ENCODE measurements at places on chromosomes 3 and 15.
A peak's percentile ranks its signal among the peaks of the same experiment; 100 is the strongest.

- no peak for DNase-seq
Measured at GRCh38 chr15:26091184-26091583, 228.1 kb upstream of the ATP10A start.

DNA sequence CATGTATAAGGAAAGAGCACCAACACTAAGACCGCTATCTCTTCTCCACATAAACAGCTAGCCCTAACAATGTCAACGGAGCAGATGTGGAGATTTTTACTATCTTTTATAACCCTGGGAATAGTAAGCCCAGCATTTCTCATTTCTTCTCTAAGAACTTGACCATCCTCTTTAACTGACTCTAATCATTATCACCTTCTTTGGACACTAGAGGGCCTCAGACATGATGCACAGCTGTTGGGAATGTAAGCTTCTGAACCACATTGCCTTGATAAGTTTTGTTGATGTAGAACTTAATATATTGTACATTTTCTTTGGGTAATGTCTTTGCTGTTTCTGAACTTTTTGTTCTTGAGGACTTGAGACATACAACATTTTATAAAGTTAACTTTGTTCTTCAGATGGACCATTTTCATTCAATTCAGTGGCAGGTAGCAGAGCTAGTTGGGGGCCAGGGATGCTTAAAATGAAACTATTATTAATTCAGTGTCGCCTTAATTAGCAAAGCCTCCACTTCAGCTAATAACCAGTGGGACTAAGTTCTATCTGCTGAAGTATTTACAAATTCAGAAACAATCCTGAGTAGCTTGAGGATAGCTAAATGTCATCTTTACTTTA lies 9.6 kb upstream of the TAGLN3 start:
- no peak for DNase-seq

DNA sequence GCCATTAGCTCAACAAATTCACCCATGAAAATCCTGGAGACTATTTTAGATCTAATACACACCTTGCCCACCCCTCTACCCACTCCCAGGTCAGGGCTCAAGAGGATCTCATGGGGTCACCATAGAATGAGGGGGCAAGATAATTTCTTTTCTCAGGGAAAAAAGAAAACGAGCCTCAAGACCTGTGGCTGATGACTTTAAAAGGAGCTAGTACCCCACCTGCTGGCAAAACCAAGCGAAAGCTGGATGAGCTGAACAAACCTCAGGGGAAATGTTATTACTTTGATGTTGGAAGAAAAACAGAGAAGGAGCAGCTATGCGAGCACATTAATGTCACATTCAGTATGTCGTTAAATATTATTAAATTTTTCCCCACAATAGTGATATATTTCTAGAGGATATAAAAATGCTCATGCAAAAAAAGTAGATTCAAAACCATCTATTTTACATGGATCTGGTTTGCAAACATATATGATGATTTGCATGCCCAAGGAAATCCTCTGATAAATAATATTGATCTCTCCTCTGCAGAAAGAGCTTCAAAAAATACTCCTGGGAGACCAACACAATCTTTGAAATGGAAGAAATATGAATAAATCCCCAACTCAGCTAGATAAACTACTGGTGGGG lies 37.7 kb downstream of the PLD1 start:
- peak; percentile 31 for DNase-seq

GRCh38 chr3:105527949-105528348 lies 161.2 kb downstream of the ALCAM start:
- no peak for DNase-seq

GRCh38 chr15:71562251-71562650 lies 248.1 kb upstream of the NR2E3 start:
- no peak for DNase-seq

- DNase-seq, result no peak
Measured at GRCh38 chr3:194874783-194875182, 189.1 kb downstream of the FAM43A start.

DNA sequence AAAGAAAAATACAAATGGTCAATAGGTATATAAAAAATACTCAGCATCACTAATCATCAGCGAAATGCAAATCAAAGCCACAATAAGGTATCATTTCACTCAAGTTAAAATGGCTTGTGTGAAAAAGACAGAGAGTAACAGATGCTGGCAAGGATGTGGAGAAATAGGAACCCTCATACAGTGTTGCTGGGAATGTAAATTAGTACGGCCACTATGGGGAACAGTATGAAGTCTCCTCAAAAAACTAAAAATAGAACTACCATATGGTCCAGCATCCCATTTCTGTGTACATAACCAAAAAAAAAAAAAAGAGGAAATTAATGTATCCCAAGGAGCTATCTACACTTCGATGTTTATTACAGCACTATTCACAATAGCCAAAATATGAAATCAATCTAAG lies 98.1 kb upstream of the TGFBR2 start:
- no peak for DNase-seq

- DNase-seq, result no peak
Measured at GRCh38 chr15:92273723-92274122, 120.0 kb upstream of the ST8SIA2 start.

GRCh38 chr15:37246856-37247255 lies 146.5 kb upstream of the MEIS2 start:
- DNase-seq, result no peak

DNA sequence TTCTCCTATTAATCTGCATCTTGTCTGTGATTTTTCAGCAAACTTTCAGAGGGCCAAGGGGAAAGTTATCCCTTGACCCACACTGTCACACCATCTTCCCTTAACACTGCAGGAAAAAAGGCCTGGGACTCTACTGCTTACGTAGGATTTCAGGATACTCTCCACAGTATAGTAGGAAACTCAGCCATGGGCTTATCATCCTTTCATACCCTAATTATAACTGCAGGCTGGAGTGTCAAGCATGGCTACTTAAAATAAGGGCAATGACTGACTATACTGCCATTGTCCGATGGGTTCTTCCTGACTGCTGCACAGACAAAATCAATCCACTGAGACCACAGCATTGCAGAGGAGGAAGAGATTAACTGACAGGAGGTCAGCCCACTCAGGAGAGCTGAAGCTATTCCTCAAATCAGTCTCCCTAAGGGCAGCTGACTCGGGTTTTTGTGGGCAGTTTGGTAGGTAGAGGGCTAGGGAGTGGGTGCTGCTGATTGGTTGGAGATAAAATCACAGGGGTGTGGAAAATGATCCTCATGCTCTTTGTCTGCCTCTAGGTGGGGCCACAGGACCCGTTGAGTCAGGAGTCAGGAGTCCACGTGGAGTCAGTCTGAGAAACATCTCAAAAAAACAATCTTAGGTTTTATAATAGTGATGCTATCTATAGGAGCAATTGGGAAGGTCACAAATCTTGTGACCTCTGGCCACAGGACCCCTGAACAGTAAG lies 118.2 kb upstream of the STRIT1 start:
- DNase-seq, result no peak

DNA sequence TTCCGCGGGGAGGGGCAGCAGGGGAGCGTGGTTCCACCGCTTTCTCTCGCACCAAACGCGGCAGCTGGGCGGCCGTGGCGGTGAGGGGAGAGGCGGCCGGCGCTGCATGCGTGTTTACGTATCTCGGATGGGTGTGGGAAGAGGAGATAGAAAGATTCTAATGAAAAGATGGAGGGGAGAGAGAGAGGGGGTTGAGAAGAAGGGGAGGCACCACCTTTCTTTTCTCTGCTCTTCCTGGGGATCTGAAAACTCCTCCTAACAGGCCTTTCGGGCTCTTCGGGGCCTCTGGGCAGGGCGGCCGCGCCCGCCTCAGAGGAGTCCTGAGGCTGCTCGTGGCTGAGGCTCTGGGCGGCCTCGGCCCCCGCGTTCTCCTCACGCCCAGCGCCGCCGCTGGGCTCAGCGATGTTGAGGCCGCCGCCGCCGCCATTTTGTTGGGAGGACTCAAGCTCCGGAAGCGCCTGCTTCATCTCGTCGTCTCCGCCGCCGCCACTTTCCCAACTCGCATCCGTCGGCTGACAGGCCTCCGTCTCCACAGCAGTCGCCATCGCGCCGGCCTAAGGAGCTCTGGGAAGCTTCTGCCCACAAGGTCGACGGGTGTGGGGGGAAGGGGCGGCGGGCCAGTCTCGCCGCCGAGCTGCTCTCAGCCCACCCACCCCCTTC lies 473 bp downstream of the TASOR start:
- DNase-seq, result peak; percentile 69

- DNase-seq, result no peak
Measured at GRCh38 chr3:177426106-177426877, 229.0 kb upstream of the TBL1XR1 start.

DNA sequence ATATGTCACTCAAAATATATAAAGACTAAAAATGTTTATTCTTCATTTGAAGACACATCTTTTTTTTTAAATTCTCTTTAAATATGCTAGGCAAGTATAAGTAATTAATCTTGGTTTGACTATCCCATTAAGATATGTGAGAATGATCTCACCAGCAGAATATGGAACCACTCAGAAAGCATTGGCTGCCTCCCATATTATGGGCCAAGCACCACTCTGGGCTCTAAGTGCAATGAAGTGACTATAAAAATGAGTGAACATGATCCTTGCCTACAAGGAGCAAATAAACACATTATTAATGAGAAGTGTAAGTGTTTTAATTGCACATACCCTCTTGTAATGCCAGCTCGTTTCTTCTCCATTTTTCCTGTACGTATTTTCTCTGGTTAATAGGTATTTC lies 328.5 kb downstream of the NAALADL2 start:
- DNase-seq, result no peak

GRCh38 chr15:38252481-38253350 lies at the start of gene SPRED1:
TSS of gene SPRED1 (plus strand) at chr15:38252836. CDS start at chr15:38253186, 350 bp downstream.
- DNase-seq, result no peak

DNA sequence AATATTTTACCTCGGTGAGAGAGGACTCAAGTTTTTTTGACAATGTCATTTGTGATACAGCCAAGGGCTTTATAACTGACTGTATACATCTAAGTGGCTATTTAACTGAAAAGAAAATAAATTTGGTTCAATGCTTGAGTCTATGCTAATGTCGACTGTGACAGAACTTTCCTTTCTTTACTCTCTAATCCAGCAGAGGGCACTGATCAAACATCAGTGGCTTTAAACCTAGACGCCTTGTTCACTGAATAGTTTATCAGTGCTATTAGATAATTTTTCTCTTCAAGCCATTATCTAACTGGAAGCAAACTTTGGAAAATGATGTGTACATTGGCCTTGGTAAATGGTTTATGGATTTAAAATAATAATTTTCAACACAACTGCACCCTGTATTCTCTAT lies 285.1 kb downstream of the CHL1 start:
- no peak for DNase-seq

- DNase-seq, result no peak
Measured at GRCh38 chr3:112623717-112624116, 17.2 kb downstream of the CCDC80 start.

DNA sequence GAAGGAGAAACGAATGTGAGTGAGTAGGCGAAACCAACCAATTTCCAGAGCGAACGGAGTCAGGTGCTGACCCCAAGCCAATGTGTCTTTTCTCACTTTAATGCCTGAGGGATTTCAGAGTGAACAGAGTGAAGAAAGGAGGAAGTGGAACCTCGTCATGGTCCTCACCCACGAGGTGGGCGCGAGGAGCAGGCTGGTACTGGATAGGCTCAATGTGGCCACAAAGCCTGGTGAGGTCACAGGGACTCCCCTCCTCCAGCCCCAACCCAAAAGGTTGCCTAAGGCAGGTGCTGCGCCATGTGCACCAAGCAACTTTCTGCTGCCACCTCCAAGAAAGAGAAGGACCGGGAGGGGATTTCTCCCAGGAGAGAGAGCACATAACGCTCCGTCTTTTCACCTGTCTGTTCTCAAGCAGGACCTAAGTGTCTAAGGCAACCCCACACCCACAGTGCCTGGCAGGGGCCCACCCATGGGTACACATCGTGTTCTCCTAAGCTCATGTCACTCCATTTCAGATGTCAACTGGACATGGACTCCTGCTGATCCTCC lies 3.8 kb downstream of the NRROS start:
- peak; percentile 25 for DNase-seq

DNA sequence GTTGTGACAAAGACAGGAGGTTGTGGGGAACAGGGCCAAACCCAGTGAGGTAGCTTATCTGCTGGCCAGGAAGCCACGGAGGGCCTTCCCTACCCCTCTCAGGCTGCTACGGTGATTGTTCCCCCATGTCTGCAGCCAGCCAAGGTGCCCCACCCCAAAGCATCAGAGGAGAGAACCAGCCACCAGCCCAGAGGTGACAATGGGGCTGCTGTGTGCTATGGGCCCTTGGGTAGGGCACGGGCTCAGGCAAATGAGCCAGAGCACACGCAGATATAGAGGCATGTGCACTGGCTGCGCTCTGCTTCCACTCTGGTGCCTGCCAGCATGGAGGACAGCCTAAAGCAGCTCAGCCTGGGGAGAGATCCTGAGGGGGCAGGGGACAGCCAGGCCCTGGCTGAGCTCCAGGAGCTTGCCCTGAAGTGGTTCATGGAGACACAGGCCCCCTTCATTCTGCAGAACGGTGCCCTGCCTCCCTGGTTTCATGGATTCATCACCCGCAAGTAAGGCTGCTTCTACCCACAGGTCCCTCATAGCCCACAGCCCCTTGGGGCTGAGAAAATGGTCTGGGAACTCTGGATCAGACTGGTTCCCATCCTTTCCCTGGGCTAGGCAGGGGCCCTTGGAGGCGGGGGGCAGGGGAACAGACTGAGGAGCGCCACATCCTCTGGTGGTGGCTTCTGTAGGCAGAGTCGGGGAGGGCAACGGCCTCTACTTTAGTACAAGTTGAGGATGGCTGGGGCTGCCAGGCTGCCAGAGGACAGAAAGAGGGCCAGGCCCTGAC lies at the start of gene SH2D7:
Gene SH2D7, plus strand, starts transcription at position 301 of the 781 bp plus-strand sequence. Its CDS starts 24 bp downstream, at position 325.
- DNase-seq, result no peak

DNA sequence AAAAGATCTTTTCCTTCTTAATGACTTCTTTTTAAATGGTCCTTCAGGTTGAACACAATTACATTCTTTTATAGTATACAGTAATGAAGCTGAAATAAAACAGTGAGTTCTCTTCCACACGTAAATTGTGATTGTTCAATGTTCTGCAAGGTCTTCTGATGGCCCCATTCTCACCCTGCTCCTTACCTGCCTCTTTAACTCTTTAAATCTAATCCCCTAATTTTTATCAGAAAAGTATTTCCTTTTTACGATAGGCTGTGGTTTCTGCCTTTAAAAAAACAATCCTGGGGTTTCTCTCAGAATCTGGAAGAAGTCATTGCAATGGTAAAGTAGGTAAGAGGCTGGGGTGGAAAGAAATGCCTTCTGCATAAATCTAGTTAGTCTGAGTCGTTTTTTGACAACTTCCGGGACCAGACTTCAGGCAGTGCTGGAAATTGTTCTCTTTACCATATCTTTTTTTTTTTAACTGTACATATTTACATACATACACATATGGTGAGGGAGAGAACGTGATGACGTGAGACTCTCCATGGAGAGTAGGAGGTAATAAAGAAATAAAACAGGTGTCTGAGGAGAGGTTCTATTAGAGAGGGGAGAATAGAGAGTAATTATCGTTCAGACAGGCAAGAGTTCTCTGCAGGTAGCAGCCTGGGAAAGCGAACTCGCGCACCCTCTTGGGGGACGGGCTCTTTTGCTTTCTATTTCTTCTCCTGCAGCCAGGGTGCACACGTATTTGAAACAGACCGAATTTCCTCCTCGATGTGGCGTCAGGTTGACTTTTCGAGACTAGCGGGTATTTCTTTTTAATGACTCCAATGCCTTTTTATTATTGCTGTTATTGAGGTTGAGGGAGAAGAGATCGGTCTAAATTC lies at the start of gene SIDT1:
Gene SIDT1, plus strand, starts transcription at position 730 of the 872 bp plus-strand sequence. CDS start 467 bp downstream, outside the sequence.
- DNase-seq, result peak; percentile 64

Measured in activated CD4-positive, alpha-beta T cell treated with anti-CD3 and anti-CD28 coated beads, Interleukin-2, amount 50 U/mL, for 4 hours (primary cell).